ENCODE measurements at places on chromosomes 7 and 10.

- no peaks in the 10 kb centered on the region for H3K36me3 ChIP-seq
- H3K27me3 ChIP-seq: no peaks in the 10 kb centered on the region
- peak; percentile 57 for DNase-seq
- H3K4me3 ChIP-seq: no peak overlapping the region
Measured at GRCh38 chr10:31596765-31597164, 277.7 kb downstream of the ZEB1 start.

DNA sequence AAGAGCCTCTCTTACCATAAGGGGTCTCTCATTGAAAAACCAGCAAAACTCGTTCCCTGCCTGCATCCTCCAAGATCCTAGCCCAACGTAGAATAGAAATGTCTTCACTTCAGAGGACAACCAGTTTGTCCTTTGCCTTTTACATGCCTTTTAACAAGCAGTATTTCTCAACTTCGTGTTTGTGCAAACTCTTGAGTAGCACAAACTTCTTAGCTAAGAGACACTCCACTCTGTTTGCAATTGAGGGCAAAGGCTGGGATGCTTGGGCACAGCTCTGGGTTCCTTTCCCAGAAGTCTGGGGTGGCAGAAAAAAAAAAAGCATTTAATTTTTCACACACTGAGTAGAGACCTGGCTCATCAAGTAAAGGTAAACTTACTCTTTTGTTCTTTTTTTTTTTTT is 19.5 kb upstream of the KCTD7 start:
- H3K36me3 ChIP-seq: no peaks in the 10 kb centered on the region
- no peak overlapping the region for H3K27ac ChIP-seq
- H3K4me3 ChIP-seq: no peak overlapping the region
- no peaks in the 10 kb centered on the region for H3K4me1 ChIP-seq
- DNase-seq: no peak
- no peaks in the 10 kb centered on the region for H3K27me3 ChIP-seq

GRCh38 chr10:109450702-109451101 is 472.6 kb downstream of the XPNPEP1 start:
- H3K36me3 ChIP-seq: no peaks in the 10 kb centered on the region
- H3K4me3 ChIP-seq: no peak overlapping the region
- no peaks in the 10 kb centered on the region for H3K4me1 ChIP-seq
- no peak for DNase-seq
- 0 out of 2 replicates have a peak, but pooled peaks cover 4% of the 10 kb centered on the region for H3K27me3 ChIP-seq
- no peak overlapping the region for H3K27ac ChIP-seq

DNA sequence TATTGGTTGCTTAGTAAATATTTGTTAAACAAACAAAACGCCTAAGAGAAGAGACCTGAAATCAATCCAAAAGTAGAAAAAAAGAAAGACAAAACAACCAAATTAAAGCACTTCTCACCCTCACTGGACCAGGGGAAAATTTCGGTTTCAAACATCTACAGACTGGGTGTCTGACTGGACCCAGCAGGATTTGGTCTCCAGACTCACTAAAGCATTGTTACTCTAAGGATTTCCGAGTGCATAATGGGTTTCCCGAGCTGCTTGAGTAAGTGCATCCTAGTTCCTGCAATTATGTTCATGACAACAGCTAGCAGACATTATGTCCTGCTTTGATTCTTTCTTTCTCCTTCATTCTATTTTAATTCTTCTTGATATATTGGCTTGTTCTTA is 51.8 kb upstream of the FAM3C start:
- no peaks in the 10 kb centered on the region for H3K27me3 ChIP-seq
- no peak overlapping the region for H3K27ac ChIP-seq
- no peak overlapping the region for H3K4me3 ChIP-seq
- no peaks in the 10 kb centered on the region for H3K4me1 ChIP-seq
- no peak for DNase-seq

- H3K27me3 ChIP-seq: no peaks in the 10 kb centered on the region
- no peaks in the 10 kb centered on the region for H3K36me3 ChIP-seq
- no peak overlapping the region for H3K27ac ChIP-seq
- H3K4me1 ChIP-seq: peaks cover 9% of the 10 kb centered on the region
Measured at GRCh38 chr7:67487316-67487715, 490.7 kb downstream of the TYW1 start.

DNA sequence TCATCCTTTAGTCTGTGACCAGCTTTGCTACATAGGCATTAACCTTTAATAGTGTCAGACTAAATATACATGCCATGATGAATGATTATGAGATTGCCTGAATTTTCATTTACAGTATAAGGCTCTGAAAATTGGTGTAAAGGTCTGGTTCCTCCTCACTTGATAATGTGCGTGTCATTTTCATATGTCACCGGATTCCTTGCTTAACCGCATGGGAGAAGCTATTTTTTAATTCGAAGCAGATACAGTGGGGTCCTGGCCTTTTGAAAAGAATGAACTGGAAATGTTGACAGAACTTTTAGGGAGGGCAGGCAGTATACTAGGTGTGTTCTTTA is 192.4 kb upstream of the SH2B2 start:
- no peaks in the 10 kb centered on the region for H3K4me1 ChIP-seq
- no peak overlapping the region for H3K27ac ChIP-seq
- peaks cover 6% of the 10 kb centered on the region for H3K36me3 ChIP-seq
- H3K27me3 ChIP-seq: no peaks in the 10 kb centered on the region
- H3K4me3 ChIP-seq: no peak overlapping the region

GRCh38 chr10:63812501-63812900 is 291.3 kb downstream of the REEP3 start:
- no peak overlapping the region for H3K27ac ChIP-seq
- no peak for DNase-seq
- no peaks in the 10 kb centered on the region for H3K36me3 ChIP-seq
- no peaks in the 10 kb centered on the region for H3K4me1 ChIP-seq
- no peaks in the 10 kb centered on the region for H3K27me3 ChIP-seq
- no peak overlapping the region for H3K4me3 ChIP-seq

GRCh38 chr7:83586281-83586680 is 62.7 kb downstream of the SEMA3E start:
- no peaks in the 10 kb centered on the region for H3K4me1 ChIP-seq
- H3K36me3 ChIP-seq: no peaks in the 10 kb centered on the region
- H3K27ac ChIP-seq: no peak overlapping the region
- H3K4me3 ChIP-seq: no peak overlapping the region
- DNase-seq: no peak

- H3K27me3 ChIP-seq: no peaks in the 10 kb centered on the region
- H3K4me1 ChIP-seq: no peaks in the 10 kb centered on the region
- no peak overlapping the region for H3K27ac ChIP-seq
- peak; percentile 58 for DNase-seq
Measured at GRCh38 chr7:153061910-153062528, 302.5 kb downstream of the ACTR3B start.

- no peaks in the 10 kb centered on the region for H3K27me3 ChIP-seq
- H3K4me1 ChIP-seq: no peaks in the 10 kb centered on the region
- H3K4me3 ChIP-seq: no peak overlapping the region
- no peak overlapping the region for H3K27ac ChIP-seq
- H3K36me3 ChIP-seq: no peaks in the 10 kb centered on the region
Measured at GRCh38 chr10:77680065-77680464, 42.5 kb upstream of the KCNMA1 start.

DNA sequence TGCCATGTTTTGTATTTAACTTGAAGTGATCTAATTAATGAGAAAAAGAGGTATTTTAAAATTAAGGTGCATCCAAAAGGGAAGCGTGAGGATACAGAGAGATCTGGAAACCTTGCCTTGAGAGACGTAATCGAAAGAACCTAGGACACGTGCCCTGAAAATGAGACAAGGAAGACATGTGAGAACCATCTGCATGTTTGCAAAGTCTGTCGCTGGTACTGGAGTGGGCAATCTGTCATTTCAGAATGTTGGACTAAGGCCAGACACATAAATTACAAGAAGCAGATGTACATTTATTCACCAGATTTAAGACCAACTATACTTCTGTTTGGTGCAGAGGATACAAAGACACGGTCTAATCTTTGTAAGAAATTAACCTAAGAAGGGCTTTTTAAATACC is 9.2 kb downstream of the AGR2 start:
- H3K27ac ChIP-seq: no peak overlapping the region
- DNase-seq: no peak
- no peaks in the 10 kb centered on the region for H3K27me3 ChIP-seq

DNA sequence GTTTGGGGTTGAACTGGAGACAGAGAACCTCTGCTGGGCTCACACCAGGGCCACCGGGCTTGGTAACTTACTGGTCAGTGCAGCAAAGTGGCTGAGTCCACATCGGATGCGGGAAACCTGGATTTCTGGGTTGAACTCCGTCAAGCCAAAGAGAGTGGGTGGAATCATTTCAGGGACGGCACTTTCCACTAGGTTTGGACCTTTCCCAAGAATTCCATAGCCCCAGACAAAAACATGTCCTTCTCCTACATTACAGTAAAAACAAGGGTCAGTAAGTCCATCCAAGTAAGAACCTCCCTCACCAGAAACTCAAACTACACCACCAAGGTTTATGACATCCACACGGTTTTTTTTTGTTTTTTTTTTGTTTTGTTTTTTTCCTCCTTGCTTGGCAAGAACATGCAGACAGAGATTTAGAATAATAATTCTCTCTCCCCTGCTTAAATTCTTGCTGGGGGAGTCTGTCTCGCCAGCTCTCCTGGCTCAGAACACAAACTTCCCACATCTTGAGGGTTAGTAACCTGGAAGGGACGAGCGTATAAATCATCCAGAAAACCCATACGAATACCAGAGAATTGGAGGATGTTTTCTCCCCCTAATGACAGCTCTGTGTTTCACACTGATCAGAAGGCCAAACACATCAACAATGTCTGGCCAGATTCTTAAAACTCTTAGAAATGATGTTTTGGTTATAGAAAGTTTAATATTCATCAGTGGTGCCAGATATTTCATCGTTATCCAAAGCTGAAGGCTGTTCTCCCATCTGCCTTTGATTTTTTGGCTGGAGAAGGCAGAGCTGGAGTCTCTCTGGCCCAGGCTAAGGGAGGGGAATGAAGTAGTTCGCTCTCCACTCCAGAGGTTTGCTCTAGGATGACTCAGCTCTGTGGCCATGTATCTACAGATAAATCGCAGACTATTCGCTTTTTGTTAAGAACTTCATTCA is 17.5 kb downstream of the RCC1L start:
- H3K27ac ChIP-seq: no peak overlapping the region
- no peaks in the 10 kb centered on the region for H3K27me3 ChIP-seq
- no peak overlapping the region for H3K4me3 ChIP-seq
- no peaks in the 10 kb centered on the region for H3K4me1 ChIP-seq
- no peak for DNase-seq

DNA sequence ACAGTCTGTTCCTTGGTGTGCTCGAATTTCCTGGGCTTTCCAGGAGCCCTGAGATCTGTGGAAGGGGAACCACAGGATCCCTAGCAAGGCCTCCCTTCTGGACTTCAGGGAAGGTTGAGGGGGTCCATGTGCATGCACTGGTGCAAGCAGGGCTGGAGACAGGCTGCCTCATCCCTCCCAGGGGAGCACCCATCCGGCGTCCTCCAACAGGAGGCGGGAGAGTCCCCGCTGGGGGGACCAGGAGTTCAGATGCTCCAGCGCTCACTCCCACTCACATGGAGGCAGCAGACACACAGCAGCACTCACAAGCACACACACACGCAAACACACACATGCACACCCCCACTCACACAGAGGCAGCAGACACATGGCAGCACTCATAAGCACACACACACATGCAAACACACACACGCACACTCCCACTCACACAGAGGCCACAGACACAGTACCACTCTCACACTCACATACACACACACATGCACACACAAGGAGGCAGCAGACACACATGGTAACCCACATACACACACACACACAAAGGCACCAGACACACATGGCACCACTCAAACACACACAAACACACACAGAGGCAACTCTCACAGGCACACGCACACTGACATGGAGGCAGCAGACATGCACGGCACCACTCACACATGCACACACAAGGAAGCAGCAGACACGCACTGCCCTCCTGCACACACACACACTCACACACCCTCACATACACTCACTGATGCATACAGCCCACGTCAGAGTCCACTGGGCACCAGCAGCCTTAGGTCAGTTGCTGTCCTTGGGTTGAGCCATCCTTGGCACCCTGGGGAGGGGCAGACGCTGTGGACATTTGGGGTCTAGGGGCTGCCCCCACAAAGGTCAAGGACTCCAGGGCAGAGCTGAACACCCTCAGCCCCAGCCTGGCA is 247.0 kb upstream of the PPP2R2D start:
- no peak overlapping the region for H3K27ac ChIP-seq
- no peaks in the 10 kb centered on the region for H3K36me3 ChIP-seq
- no peak for DNase-seq
- no peaks in the 10 kb centered on the region for H3K4me1 ChIP-seq
- no peaks in the 10 kb centered on the region for H3K27me3 ChIP-seq
- H3K4me3 ChIP-seq: no peak overlapping the region

DNA sequence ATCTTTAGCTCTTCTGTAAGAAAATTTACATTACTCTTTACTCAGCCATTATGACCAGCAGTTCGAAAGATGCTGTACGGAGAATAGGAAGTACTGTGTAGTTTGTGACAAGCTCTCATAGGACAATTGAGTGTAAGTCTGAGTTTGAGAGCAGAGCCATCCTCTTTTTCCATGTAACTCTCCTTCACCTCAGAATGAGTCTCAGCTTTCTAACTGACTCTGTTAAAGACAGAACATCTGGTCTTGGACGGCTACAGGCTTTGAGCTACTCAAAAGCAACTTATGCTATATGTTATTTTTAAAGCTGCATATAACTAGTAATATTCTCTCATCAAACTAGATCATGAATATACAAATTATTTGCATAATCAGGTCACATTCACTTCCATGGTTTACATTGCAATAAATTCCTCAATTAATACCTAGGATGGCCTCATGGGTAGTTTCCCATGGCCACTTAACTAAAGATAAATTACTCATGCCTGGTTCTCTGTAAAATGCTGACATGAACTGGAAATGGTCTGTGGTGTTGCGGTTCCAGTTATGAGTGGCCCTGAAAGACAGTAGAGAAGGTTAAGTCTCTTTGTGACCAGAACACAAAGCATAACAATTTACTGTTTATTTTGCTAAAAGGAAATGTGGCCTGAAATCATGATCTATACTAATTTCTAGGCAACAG is 358.7 kb downstream of the PHF14 start:
- H3K27me3 ChIP-seq: no peaks in the 10 kb centered on the region
- no peak for DNase-seq
- H3K4me1 ChIP-seq: no peaks in the 10 kb centered on the region
- no peak overlapping the region for H3K27ac ChIP-seq
- H3K36me3 ChIP-seq: no peaks in the 10 kb centered on the region
- H3K4me3 ChIP-seq: no peak overlapping the region

- no peaks in the 10 kb centered on the region for H3K4me1 ChIP-seq
- H3K36me3 ChIP-seq: no peaks in the 10 kb centered on the region
- no peak overlapping the region for H3K4me3 ChIP-seq
- H3K27ac ChIP-seq: no peak overlapping the region
- no peaks in the 10 kb centered on the region for H3K27me3 ChIP-seq
Measured at GRCh38 chr7:50727072-50727471, 55.6 kb downstream of the GRB10 start.
